ENCODE measurements at places on chromosomes 7 and 10.

GRCh38 chr10:117743509-117743908, 201.0 kb downstream of the EMX2 start:
- DNase-seq = no peak

DNA sequence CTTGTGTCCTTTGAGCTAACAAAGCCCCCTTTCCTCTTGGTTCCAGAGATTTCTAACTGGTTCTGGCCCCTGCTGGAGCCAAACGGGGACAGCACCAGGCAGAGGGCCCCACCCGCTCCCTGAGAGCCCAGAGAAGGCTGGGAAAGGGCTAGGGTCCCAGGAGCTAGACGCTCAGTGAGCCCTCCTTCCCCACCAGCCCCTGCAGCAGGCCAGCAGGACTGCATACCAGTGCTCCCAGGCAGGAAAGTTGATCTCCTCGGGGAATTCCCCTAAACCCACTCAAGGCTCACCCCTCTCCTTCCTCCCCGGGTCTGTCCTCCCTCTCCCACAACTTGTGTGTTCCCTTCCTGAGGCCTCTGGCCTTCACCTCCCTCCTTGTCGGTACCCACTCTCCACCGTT, 47.7 kb downstream of the PAX2 start:
- DNase-seq = no peak

GRCh38 chr7:154409703-154410311, 357.6 kb downstream of the DPP6 start:
- DNase-seq = no peak

DNA sequence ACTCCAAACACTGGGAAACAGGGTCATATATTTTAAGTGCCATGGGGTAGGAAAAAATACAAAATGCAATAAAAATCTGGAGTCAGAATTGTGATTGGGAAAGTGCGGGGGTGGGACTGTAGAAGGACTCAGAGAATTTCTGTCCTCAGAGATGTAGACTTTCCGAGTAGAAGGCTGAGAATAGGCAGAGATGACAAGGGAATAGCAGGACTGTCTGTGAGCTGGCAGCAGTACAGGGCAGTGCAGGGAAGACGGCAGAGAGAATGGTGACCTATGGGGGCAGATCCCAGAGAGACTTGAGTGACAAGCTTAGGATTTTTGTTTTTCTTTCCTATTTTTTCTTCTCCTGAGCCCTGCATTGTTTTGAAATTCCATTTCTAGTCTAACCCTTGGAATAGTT, 127.6 kb downstream of the SLC16A9 start:
- DNase-seq = peak; percentile 14

DNA sequence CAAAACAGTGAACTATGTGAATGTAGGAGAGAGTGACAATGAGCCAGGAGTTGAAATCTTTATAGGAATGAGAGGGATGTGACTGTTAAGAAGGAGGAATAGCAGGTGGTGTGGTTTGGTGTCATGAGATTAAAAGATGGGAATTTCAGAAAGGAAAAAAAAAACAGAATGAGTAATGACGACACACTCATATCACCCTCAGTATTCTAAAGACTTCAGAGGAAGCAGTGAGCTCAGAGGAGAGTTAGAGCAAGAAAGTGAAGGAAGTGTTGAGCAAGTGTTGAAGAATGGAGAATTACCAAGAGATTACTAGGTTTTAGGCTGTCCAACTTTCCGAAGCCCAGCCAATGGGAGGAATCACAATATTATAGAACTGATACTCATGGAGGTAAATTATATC, 220.5 kb upstream of the HGF start:
- DNase-seq = peak; percentile 10

- no peak for DNase-seq
Observed at GRCh38 chr10:119368991-119369869, 161.9 kb downstream of the GRK5 start.

DNA sequence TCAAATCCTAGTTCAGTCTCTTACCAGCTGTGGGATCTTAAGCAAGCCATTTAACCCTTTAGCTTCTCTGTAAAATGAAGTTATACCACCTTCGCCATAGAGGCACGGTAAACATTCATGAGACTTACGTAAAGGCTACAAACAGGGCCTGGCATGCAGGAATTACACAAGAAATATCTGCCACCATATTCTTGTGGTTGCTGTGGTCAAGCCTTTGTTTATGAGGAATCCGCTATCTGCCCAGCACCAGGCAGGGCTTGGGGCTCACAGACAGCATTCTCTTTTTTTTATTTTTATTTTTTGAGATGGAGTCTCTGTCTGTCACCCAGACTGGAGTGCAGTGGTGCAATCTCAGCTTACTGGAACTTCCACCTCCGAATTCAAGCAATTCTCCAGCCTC, 9.9 kb downstream of the AIFM2 start:
- no peak for DNase-seq

DNA sequence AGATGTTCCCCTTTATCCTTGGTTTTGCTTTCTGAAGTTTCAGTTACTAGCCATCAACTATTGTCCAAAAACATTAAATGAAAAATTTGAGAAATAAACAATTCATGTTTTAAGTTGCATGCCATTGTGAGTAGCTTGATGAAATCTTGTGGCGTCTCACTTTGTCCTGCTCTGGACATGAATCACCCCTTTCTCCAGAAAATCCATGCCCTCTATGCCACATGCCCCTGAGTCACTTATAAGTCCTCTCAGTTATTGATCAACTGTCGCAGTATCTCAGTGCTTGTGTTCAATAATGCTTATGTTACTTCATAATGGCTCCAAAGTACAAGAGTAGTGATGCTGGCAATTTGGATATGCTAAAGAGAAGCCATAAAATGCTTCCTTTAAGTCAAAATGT, 208.0 kb upstream of the FERD3L start:
- DNase-seq = no peak

GRCh38 chr10:102341038-102341688, 54.3 kb upstream of the NFKB2 start:
- no peak for DNase-seq

DNA sequence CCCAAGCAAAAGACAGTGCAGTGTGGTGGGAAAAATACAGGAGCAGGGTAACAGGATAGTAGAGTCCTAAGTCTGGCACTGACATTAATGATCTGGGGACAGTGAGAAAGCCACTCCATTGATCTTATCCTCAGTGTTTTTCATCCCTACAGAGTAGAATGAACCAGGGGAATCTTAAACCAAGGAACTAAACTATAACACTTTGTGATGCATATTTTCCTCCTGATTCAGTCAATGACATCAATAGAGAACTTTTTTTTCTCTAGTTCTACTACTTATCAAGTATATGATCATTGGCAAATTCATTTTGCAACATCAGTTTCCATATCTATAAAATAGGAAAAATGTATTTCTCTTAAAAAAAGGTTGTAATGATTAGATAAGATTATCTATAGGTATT, 151.1 kb downstream of the TMEM26 start:
- no peak for DNase-seq

DNA sequence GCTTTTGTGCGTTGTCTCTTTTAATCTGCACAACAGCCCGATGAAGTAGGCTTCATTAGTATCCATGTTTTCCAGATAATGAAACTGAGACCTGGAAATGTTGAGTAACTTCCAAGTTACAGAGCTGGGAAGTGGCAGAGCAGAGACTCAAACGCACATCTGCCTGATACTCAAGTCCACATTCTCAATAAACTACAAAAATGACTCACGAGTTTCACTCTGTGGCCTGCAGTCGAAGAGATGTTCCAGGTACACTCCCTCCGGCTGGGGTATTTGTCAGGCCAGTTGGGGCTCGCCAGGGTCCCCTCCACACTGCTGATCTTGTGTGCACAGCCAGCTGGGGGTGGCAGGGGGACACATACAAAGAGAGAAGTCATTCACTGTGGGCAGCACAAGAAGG, 17.7 kb upstream of the OPALIN start:
- DNase-seq = no peak

DNA sequence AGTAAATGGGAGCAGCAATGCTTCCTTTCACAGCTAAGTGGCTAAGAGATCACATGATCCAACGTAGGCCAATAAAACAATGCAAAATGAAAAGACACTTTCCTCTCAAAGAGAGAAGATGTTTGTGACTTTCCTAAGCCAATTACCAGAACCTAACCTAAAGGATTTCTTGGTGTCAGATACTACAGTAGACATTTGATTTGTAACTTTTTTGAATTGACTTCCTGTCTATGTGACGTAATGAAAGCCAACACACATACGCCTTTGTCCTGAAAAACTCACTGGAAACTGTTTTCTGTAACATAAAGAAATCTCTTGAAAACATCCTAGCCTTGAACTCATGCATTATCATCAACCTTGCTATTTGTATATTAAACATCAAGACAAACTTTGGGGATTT, 417.1 kb downstream of the GPAM start:
- no peak for DNase-seq

DNA sequence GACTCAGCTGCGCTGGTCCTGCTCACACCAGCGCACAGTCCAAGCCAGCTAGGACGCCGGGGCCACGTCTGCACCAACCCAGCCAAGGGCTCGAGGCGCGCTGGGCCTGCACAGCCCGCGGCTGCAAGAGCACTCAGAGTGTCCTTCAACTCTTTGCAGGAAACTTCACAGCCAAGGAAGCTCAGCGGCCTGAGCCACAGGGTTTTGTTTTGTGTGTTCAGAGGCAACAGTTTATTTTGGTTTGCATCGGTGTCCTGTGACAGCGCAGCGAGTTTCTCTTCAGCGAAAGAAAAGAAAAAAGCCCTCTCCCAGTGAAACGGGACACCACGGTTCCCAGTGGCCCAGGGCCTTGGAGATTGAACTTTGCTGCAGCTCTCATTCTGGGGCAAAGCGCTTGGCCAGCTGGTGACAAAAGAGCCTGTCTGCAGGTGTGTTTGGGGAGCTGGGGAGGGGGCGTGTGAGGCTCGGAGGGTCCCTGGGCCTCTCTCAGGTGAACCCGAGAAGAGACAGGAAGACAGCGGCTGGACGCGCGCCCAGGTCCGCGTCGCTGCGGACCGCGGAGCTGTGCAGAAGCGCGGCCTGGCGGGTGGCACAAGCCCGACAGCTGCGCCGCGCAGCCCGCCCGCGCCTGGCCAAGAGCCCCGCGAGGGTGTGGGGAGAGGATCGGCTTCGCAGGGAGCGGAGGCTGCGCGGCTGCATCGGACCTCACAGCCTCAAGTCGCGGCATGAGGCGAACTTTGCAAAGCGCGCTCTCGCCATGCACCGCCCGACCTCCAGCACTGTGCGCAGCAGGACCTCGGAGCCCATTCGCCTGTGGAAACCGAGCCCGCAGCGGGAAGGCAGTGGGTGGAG, 922 bp downstream of the CXCL12 start:
- DNase-seq = peak; percentile 76

DNA sequence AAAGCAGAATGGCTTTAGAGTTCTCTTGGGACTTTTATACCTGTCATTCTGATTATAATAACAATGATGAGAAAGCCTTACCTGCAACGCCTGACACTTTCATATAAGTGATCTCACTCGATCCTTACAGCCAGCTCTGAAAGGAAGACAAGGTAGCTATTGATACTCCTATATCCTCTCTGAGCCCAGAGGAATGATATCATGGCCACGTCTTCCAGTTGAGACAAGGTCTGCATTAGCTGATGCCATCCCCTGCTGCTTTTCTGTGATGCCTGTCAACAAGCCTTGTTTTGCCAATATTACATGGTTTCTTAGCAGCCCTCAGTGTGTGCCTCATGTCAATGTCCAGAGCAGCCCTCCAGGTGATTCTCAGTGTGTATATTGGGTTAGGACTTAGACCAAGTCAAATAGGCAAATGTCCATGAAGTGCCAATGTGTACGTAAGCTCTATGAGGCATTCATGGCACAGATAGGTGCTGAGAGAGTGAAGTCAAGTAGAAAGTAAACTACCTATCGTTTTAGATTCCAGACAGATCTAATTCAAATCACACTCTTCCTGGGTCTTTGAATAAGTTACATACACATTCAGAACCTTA, 405.9 kb downstream of the ADRA2A start:
- no peak for DNase-seq

DNA sequence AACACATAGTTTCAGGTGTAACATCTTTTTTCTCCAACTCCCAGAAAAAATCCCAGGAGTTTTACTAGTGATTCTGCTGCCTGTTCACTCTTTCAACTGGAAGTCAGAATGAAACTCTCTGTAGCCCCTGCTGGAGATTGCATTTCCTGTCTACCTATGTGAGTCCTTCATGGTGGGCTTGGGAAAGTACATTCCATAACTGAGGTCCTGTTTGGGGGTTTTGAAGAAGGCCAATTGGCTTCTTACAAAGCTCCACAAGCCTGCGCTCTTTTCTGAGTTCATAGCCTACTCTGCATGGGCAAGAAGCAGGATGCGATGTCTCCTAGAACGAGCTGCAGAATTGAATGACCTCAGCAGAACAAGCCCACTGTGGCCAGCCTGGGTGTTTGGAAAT, 86.7 kb downstream of the LYZL2 start:
- DNase-seq = no peak
